ENCODE measurements at places on chromosomes 1 and 21.
A peak's percentile ranks its signal among the peaks of the same experiment; 100 is the strongest.

DNA sequence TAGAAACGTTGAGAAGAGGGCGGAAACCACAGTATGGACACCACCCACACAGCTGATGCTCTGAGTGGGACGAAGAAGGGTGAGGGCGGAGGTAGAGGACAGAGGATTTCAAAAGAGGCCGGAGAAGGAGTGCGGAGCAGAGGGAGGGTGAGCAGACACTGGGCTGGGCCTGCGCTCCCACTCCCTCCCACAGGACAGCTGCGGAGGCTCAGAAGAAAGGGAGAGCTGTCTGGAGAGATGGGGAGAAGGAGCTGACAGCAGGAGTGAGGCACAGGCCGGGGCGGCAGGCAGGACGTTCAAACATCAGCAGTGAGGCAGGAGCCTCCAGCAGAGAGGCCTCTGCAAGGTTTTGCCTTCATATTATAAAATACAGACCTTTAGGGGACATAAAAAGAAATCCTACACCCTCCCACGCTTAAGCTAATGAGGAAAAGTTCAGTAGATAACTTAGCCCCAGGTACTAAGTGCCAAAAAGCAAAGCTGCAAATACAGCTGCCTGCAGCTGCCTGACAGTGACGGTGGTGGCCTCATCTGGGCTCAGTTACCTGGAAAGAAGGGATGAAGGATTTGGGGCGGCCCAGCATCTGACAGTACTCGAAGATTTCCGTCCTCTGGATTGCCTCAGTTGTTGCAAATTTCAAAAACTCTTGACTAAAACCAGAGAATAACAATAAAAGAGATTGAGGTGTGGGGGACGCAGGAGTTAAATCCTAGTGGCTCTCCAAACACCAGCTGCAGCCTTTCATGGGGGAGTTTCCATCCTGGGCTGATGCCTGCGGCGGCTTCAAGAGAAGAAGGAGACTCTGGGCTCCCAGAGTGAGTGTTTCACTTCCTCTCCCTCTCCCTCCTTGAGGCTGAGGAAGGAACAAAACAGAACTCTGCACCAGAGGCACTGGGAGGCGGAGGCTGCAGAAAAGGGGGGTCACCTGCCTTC, 25.6 kb downstream of the SEC16B start:
- DNase-seq, result peak; percentile 66

DNA sequence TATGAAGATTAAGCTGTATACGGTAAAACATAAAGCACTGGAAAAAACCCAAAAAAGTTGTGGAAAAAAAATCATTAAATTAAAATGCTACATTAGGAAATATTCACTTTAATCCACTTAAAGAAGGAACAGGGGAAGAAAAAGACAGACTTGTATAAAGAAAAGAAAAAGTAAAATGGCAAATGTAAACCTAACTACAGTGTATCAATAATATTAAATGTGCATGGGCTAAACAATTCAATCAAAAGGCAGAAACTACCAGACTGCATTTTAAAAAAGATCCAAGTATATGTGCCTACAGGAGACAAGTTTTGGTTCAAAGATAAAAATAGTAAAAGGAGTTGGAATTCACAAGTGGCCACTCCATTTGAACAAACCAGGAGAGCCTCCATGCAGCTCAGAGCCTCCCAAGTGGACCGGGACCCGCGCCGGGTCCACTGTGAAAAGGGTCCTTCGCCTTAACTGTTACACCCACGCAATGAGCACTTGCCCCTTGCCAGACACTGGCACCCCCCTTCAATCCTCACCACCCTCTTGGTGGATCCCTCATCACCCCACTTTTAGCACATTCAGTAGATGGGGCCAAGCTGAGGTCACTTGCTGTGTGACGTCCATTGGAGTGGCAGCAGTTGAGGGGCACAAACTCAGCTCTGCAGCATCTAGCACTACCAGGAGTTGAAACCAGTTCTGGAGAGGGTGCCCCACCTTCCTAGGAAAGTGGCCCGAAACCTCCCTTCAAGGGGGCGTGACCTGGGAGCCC, 898 bp downstream of the C1orf174 start:
- DNase-seq, result no peak

DNA sequence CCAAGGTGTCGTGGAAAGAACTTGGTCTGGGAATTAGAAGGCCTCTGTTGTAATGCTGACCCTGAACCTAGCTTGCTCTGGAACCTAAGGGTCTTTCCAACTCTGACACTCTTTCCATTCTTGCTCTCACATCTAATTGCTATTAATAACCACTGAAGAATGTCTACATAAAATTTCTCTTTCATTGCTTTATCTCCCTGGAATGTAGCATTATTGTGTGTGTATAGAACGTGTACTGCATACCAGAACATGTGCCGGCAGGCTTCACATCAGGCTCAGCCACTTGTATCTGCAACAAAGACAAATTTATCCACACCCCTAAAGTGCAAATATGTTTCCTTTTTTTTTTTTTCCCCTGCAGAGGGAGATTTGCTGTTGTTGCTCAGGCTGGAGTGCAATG, 13.9 kb upstream of the LAX1 start:
- no peak for DNase-seq

GRCh38 chr1:242738702-242739645, 214.5 kb upstream of the PLD5 start:
- no peak for DNase-seq

DNA sequence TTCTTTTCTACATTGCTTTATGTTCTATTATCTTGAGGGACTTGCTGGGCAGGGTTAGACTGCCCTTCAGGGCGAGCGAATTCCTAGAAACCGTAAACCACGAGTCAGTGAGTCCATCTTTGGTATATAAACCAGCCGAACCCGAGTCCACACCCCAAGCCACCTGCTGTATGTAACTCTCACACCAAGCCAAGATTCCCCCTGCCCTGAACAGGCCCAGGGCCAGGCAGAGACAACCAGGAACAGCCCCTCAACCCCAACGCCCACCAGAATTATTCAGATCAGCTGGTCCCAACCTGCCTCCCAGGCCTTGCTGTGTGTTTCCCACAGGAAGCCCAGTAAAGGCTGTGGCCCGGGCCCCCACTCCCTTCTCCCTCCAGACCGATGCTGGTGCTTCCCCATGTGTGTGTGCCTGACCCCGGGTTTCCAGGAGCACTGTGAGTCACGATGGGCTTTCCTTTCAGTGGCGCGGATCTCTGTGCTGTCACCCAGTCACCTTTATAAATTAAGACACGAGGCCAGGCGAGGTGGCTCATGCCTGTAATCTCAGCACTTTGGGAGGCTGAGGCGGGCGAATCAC, 17.1 kb downstream of the KIF17 start:
- DNase-seq, result no peak

DNA sequence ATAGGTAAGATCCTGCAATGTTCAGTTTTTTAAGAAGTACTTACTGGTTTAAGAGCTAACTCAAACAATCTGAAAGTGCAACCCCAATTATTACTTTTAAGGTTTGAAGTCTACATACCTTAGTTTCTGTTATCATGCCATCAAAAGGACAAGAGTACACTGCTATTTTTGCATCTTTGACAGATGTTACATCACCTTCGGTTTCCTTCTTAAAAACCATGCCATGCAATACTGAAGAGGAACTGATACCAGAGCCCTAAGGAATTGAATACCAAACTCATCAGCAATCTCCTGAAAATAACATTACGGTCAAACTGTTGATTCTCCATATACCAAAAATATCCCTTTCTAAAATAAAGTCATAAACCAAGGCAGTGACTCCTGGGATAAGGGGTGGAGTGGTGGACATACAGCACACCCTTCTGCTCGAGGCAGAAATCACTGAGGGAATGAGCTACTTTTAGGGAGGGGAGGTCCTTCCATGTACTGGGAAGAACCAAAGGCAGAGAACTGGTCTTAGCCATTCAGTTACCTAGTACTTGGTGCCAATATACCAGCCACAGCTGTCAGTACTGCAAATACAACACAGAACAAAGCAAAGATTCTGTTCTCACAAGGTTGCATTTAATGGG, 8.5 kb downstream of the CCT8 start:
- no peak for DNase-seq

- no peak for DNase-seq
These were observed 455.5 kb upstream of the ADAMTS5 start for GRCh38 chr21:27422435-27422834.

- DNase-seq, result no peak
These were observed 18.7 kb downstream of the MEAF6 start for GRCh38 chr1:37495875-37496274.

- no peak for DNase-seq
These were observed 31.9 kb downstream of the GDAP2 start for GRCh38 chr1:117897551-117897950.

GRCh38 chr1:205633421-205633976, 1.7 kb upstream of the ELK4 start:
- no peak for DNase-seq

GRCh38 chr1:33302325-33302724, 18.6 kb downstream of the A3GALT2 start:
- no peak for DNase-seq

DNA sequence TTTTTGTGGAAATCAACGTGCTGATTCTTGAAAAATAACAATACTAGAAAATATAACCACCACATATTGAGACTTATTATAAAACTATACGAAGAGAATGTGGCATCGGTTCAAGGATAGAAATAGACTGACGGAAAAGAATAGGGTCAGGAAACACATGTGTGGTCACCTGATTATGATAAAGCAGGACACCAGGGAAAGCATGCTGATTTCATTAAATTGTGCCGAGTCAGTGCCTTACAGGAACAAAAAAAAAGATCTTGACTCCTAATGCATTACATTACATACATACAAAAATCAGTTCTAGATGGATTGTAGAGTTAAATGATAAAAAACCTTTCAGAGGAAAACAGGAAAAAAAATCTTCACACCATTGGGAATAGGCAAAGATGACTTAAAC, 43.5 kb upstream of the SERPINC1 start:
- DNase-seq, result no peak

GRCh38 chr1:110213143-110213540, 3.0 kb downstream of the KCNC4 start:
- DNase-seq, result no peak

All from right hindlimb (tissue), 1 donor.